ENCODE measurements at places on chromosomes 1 and 21. TPM values are rescaled to one million over a fixed set of nuclear protein-coding genes. Genes with fewer than 3 reads are reported as not detected.

GRCh38 chr1:221998781-221999180 is 256.9 kb upstream of the DUSP10 start:
- no peak for DNase-seq

GRCh38 chr21:46517361-46517760 is 58.7 kb downstream of the DIP2A start:
- no peak for DNase-seq

DNA sequence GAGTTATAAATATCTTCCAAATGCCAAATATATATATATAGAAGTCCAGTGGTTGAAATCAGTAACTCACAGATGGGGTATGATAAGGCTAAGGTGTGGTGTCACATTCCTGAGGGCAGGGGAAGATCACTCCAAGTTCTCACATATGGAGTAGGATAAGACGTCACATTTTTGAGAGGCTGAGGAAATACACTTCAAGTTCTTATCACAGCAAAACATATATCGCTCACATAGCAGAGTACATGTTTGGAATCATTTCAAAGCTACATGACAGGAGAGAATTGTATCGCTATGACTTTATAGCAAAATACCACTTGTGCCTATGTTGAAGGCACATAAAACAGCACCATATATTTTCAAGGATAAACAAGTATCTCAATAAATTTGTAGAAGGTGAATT is 55.1 kb downstream of the RBM11 start:
- no peak for DNase-seq

- no peak for DNase-seq
These were observed 2.7 kb upstream of the CLDN19 start for GRCh38 chr1:42742617-42743316.

DNA sequence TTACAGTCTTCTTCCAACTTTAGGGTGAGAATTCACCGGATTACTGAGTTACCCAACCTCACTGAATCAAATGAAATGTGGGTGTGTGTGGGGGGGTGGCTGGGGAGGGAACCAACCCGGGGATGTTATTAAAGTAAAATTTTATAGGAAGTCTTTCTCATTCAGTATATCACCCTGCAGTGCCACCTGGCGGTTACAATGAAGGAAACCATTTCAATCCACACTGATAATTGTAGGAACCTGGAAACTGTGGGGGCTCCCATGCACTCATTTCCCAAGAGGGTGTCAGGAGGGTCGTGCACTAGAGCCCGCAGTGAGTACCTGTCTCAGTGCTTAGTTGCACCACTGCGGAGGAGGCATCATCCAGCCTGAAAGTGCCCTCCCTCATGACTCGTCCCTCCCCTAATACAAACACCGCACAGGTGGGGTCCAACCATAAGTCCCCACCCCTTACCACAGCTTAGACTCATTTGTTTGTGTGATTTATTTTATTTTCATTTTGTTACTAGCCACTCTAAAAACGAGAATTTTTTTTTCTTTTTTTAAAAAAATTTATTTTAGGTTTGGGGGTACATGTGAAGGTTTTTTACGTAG is 29.1 kb upstream of the IGSF5 start:
- DNase-seq: peak; percentile 28

DNA sequence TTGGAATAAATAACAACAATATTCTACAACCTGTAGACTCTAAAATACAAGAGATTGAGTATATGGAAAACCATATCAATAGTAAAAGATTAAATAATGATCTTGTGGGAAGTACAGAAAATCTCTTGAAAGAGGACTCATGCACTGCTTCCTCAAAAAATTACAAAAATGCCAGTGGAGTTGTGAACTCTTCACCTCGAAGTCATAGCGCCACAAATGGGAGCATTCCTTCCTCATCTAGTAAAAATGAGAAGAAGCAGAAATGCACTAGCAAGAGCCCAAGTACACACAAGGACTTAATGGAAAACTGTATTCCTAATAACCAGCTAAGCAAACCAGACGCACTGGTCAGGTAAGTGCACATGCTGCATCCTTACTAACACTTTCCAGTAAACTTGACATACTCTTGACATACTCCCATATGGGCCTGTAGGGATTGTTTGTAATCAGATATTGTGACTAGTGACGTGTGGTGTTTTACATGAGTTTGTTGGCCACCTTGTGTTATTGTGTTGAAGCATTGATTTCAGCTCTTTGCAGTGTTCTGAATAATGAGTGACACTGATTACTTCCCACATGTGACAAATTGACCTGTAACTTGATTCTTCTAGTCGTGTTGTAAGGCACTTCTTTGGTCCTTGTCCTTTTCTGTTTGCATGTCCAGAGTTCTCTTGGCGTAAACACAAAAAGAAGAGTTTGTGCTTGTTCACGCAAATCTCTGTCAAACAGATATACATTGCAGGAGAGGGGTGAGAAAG is 28.0 kb downstream of the MACO1 start:
- DNase-seq: no peak

DNA sequence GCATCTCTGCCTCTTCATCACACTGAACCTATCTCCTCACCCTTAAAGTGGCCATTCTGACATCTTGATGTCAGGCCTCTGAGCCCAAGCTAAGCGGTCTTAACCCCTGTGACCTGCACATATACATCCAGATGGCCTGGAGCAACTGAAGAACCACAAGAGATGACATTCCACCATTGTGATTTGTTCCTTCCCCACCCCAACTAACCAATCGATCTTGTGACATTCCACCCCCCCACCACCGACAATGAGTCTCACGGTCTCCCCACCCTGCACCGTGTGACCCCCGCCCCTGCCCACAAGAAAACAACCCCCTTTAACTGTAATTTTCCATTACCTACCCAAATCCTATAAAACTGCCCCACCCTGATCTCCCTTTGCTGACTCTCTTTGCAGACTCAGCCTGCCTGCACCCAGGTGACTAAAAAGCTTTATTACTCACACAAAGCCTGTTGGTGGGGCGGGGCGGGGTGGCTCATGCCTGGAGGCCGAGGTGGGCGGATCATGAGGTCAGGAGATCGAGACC is 21.0 kb upstream of the PINK1 start:
- no peak for DNase-seq

DNA sequence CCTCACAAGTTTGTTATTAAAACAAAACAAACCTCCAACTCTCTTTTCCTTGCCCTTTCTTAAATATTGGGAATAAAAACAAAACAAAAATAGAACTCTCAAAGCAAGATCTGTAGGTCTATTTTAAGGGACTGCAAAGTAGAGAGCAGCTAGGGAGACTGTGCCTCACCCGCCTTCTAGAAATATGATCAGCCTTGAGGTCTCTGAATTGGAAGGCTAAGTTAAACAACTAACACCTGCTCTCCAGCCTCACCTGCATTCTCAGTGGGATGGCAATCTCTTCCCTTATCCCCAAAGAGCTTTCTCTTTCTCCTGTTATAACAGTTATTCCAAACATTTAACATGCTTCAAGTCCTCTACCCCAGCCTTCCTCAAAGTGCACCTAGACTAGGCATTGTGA is 75.5 kb upstream of the TNR start:
- no peak for DNase-seq

The HSPG2 gene
- total RNA-seq: 9.5 TPM

The IL10 gene
- 0.17 TPM for total RNA-seq

The S100A9 gene
- total RNA-seq: 4.5 TPM

The DENND2C gene
- total RNA-seq: 0.96 TPM

The SV2A gene
- total RNA-seq: 27.5 TPM

The ATAD3A gene
- 33.6 TPM for total RNA-seq

Measured in activated naive CD8-positive, alpha-beta T cell treated with anti-CD3 and anti-CD28 coated beads, Interleukin-2, amount 10 ng/mL, durations not matched to agents 7 days and 5 days (primary cell).